Myocyte (in vitro differentiated cells): ENCODE measurements at places on chromosomes 12 and 14. TPM values are rescaled to one million over a fixed set of nuclear protein-coding genes. Genes with fewer than 3 reads are reported as not detected.

The GUCY2C gene
- total RNA-seq: not detected in 2 replicates

- no peak for DNase-seq
Measured at GRCh38 chr14:26400373-26400772, 197.5 kb downstream of the NOVA1 start.

The DLK1 gene
- not detected in 2 replicates for total RNA-seq

GRCh38 chr12:1608713-1609119, 14.3 kb upstream of the FBXL14 start:
- DNase-seq: no peak

The RHNO1 gene
- total RNA-seq: 23.2 and 24.3 TPM in 2 replicates

The MIP gene
- 0.24 TPM in 1 of 2 replicates, not detected in the other for total RNA-seq

- no peak for DNase-seq
Measured at GRCh38 chr12:41576925-41577324, 388.8 kb downstream of the PDZRN4 start.

The DHRS2 gene
- total RNA-seq: 0.19 and 1.2 TPM in 2 replicates

The YEATS4 gene
- 16.0 and 24.7 TPM in 2 replicates for total RNA-seq

GRCh38 chr12:97182769-97183168, 275.7 kb downstream of the NEDD1 start:
- no peak for DNase-seq

The COL2A1 gene
- 0.51 and 0.78 TPM in 2 replicates for total RNA-seq

DNA sequence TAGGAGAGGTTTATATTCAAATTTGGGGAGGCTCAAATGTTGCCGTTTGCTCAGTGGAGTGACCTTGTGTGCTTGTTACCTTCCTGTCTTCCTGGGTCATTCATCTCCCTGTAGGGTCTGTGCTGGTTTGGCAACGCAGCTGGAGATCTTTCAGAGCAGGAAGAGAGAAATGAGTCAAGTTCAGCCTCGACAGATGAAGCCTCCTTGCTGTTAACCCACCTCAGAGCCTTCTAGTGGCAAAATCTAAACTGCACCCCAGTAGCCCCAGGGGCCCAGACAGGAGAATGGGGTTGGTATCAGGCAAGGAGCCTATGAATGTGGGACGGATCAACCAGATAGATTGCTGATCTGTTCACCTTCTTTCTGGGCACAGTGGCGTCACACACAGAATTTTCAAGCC, 999.3 kb downstream of the VRK1 start:
- DNase-seq: no peak

The SYNE2 gene
- total RNA-seq: 11.9 and 14.8 TPM in 2 replicates

DNA sequence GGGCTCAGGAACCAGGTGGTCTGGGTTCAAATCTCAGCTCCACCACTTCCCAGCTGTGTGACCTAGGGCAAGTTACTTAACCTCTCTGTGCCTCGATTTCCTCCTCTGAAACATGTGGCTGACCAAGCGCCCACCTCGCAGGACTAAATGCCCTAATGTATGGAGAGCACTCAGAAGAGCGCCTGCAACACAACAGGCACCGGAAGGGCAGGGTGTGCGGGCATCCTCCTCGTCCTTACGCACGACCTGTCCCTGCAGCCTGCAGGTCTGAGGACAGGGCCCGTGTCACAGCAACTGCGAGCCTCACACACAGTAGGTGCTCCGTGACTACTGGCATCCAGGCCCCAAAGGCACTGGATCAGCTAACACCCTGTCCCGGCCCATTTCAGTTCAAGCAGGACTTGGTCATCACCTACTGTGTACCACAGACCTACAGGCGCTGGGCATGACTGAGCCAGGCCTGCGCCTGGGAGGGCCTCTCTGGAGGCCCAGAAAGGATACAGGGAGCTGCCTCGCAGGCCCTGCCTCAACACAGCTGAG, 131.5 kb downstream of the NCOR2 start:
- DNase-seq: no peak

DNA sequence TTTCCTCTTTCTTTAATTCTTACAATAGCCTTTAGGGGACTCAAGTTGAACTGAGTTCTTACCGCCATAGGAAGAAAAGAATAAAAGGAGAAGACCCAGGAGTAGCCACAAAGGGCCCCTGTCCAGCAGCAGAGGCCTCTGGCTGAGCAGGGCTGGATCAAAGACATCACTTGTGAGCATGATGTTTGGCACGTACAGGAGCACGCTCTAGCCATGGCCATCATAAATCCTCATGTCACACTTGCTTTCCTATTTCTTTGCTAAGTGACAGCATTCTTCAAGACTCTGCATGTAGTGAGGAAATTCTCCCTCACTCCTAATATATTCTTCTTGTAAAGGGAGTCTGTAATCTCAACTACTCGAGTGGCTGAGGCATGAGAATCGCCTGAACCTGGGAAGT, 15.7 kb downstream of the CLEC4C start:
- DNase-seq: no peak

The PRH2 gene
- not detected in 2 replicates for total RNA-seq

DNA sequence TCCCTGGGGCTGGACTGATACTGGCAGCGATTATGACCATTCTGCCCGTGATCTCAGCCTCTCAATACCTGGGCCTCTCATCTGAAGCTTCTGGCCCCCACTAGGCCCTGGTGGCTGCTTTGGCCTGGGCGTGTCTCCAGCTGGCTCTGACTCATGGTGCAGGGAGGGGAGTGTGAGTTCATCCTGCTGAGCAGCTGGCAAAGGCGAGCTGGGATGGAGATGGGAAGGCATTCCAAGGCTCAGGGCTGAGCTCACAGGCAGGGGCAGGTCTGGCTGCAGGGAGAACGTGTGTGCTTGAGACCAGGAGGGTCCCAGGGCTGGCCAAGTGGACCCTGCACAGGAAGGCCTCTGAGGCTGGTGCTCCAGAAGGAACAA, 221.8 kb downstream of the TMEM121 start:
- DNase-seq: no peak

The ANKRD33 gene
- total RNA-seq: not detected in 2 replicates

GRCh38 chr14:22896760-22897159, 13.7 kb downstream of the REM2 start:
- DNase-seq: no peak

GRCh38 chr12:127070515-127071157, 1196.3 kb upstream of the TMEM132C start:
- DNase-seq: no peak

GRCh38 chr12:25718081-25718731, 165.1 kb upstream of the LMNTD1 start:
- DNase-seq: no peak

DNA sequence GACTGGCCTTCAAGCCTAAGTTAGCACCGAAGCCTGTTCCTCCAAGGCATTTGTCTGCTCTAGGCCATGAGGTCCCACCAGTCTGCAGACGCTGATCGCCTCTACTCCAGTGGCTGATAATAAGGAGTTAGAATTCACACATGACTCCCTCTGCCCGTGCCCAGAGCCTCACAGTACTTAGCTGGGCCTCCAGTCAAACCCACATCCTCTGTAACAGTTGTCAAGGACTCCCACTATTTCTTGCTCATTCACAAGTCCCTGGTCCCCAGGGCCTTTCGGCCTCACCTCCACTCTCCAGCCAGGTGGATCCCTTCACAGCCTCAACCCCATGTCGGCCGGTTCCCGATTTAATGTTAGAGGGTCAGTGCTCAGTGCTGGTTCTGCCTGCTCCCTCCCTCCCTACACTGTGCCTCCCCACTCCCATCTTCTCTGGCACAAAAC, 6.3 kb upstream of the KRT5 start:
- DNase-seq: no peak

- DNase-seq: peak; percentile 85
Measured at GRCh38 chr12:14774074-14774905, 29.0 kb downstream of the WBP11 start.

DNA sequence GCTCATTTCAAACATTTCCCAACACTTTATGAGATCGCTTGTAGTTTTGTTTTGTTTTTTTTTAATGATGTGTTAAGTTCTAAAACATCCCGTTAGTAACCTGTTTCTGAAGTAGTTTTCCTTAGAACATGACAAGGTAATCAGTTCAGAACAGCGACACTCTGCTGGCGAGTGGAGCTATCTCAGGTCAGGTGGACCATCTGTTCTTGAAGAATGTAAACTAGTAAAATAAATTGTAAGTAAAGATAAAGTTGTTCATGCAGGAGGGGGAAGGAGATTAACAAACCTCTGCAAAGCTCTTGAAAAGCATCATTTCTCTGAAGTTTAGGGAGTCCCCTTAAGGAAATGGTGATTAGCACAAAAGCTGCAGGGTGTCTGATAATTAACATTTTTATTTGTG, 71.9 kb upstream of the DACT1 start:
- no peak for DNase-seq

- DNase-seq: peak; percentile 77
Measured at GRCh38 chr14:73780391-73780790, 66.2 kb upstream of the PNMA1 start.

- no peak for DNase-seq
Measured at GRCh38 chr12:112907415-112908157, 824 bp downstream of the OAS1 start.

DNA sequence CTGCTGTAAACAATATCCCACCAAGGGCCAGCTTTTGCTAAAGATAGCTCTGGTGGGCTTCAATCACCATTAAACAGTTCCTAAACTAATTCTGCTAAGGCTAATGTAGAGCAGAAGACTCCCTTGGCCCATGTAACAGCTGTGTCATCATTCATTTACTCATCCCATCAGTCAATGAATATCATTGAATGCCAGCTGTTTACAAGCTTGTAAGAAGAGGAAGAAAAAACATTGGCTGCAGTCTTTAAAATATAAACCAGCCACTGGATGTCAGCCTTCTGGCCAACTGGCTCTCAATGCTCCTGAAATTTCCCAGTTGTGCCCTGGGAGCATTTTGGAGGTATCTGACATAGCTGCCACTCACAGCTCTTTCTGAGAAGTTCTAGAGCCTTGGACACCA, 18.0 kb upstream of the MAP3K9 start:
- DNase-seq: peak; percentile 81

GRCh38 chr14:100777818-100778525, 47.9 kb upstream of the MEG3 start:
- DNase-seq: peak; percentile 65

- DNase-seq: no peak
Measured at GRCh38 chr14:76268047-76268431, 107.9 kb upstream of the ESRRB start.

GRCh38 chr12:99223579-99223978, 424.0 kb upstream of the GARIN6 start:
- DNase-seq: no peak

The PTPRO gene
- 0.70 and 0.73 TPM in 2 replicates for total RNA-seq

The LRTM2 gene
- total RNA-seq: 0.11 TPM in 1 of 2 replicates, not detected in the other

DNA sequence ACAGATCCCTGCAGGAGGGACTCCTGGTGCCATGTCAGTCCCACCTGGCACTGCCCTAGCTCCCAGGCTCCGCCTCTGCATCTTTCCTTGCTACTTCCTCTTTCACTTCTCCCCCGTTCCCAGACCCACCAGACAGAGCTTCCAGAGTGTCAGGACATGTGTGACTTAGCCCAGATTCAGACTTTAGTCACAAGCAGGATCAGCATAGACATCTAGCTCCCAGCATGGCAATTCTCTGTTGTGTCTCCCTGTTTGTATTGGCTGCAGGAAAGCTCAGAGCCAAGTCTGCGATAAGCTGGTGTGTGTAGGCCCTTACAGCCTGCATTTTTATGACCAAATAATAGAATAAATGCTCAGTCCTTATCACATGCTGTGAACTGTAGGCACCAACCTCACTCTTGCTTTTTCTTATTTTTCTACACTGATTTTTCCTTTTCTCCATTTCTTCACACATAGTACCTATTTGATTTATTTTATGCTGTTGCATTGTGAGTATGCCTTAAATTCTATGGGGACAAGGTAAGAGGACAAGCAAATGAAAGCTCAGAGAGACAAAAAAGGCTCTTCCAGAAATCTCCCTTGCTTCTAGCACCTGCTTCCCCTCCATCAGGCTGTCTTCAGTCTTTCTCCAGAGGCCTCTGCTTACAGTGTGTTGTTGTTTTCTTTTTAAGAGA, 5.9 kb downstream of the DHRS2 start:
- no peak for DNase-seq

DNA sequence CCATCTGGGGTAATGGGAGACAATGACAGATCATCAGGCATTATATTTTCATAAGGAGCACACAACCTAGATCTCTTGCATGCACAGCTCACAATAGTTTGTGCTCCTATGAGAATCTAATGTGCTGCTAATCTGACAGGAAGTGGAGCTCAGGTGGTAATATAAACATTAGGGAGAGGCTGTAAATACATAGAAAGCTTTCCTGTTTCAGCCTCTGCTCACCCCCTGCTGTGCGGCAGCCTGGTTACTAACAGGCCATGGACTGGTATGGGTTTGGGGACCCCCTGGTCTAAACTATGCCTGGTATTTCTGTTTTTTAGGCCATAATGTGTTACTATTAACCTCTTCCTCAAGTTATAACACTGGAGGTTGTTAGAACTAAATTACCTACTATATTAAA, 1373.7 kb downstream of the LRFN5 start:
- no peak for DNase-seq

- DNase-seq: no peak
Measured at GRCh38 chr12:14356147-14356546, 9.3 kb upstream of the ATF7IP start.

GRCh38 chr12:110243227-110243626, 37.8 kb upstream of the ATP2A2 start:
- DNase-seq: no peak
